Liver (tissue), 10 donors: ENCODE measurements at places on chromosomes 7 and 10. TPM values are rescaled to one million over a fixed set of nuclear protein-coding genes. Genes with fewer than 3 reads are reported as not detected.

DNA sequence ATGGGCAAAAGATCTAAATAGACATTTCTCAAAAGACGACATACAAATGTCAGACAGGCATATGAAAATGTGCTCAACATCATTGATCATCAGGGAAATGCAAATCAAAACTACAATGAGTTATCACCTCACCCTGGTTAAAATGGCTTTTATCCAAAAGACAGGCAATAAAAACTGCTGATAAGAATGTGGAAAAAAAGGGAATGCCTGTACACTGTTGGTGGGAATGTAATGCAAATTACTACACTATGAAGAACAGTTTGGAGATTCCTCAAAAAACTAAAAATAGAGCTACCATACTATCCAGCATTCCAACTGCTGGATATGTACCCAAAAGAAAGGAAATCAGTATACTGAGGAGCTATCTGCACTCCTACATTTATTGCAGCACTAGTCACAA lies 18.0 kb downstream of the GSDME start:
- no peak for DNase-seq
- no peak overlapping the region for H3K27ac ChIP-seq
- H3K4me1 ChIP-seq: no peaks in the 10 kb centered on the region
- H3K4me3 ChIP-seq: no peak overlapping the region
- H3K36me3 ChIP-seq: no peaks in the 10 kb centered on the region
- H3K27me3 ChIP-seq: no peaks in the 10 kb centered on the region

- H3K4me3 ChIP-seq: no peak overlapping the region
- no peaks in the 10 kb centered on the region for H3K36me3 ChIP-seq
- no peak for DNase-seq
- no peaks in the 10 kb centered on the region for H3K4me1 ChIP-seq
These were observed 94.2 kb downstream of the MTPAP start for GRCh38 chr10:30254926-30255325.

DNA sequence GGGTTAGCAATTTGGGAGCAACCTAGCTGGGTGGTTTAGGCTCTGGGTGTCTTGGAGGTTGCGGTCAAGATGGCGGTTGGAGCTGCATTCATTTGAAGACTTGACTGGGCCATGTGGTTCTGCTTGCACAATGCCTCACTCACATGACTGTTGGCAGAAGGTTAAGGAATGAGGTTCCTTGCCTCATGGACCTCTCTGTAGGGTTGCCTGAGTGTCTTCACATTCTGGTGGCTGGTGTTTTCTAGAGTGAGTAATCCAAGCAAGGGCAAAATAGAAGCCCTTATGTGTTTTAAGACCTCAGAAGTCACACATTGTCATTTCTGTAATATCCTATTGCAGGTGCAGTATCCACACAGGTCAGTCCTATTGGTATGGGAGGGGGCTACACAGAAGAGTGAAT lies 52.0 kb downstream of the CDK14 start:
- no peaks in the 10 kb centered on the region for H3K36me3 ChIP-seq
- no peak overlapping the region for H3K4me3 ChIP-seq
- no peaks in the 10 kb centered on the region for H3K4me1 ChIP-seq
- no peak overlapping the region for H3K27ac ChIP-seq
- DNase-seq: no peak

DNA sequence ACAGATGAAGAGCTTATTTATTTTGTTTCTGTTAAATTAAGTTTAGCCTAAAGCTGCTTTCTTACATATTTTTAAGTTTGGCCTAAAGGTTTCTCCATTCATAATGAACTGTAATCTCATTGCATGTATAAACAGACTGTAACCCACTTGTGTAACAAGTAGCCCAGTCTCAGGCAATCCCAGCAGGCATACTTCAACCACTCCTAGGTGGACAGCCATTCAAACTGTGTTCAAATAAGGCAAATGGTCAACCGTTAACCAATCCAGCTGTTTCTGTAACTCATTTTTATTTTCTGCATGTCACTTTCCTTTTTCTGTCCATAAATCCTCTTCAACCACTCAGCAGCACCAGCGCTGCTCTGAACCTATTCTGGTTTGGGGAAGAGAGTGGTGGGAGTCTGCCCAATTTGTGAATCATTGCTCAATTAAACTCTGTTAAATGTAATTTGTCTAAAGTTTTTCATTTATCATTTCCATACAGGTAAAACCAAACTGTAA lies 35.9 kb downstream of the PHYHIPL start:
- no peaks in the 10 kb centered on the region for H3K36me3 ChIP-seq
- no peaks in the 10 kb centered on the region for H3K27me3 ChIP-seq
- H3K4me3 ChIP-seq: no peak overlapping the region
- H3K4me1 ChIP-seq: no peaks in the 10 kb centered on the region

GRCh38 chr10:1538121-1538520 lies 199.2 kb downstream of the ADARB2 start:
- no peaks in the 10 kb centered on the region for H3K27me3 ChIP-seq
- no peak overlapping the region for H3K4me3 ChIP-seq
- H3K27ac ChIP-seq: no peak overlapping the region

DNA sequence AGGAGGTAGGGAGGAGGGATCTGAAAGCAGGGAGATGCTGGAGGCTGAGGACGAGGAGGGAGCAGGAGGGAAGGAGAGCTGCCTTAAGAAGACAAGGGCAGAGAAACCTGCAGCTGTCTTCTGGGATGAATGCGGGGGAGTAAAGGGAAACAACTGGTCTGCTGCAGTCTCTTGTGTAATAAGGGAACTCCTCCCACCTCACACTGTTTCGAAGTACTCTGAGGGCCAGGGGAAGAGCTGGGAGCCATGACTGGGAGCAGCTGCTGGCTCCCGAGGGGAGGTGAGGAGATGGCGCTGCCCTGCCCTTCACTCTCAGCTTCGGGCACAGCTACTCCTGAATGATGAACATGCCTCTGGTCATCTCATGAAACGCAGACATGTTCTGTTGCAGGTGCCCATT lies 65.1 kb downstream of the CLEC2L start:
- no peak for DNase-seq
- H3K4me1 ChIP-seq: no peaks in the 10 kb centered on the region
- no peak overlapping the region for H3K4me3 ChIP-seq
- no peak overlapping the region for H3K27ac ChIP-seq

GRCh38 chr10:75019370-75019769 lies 92.1 kb upstream of the SAMD8 start:
- peaks cover 24% of the 10 kb centered on the region for H3K4me1 ChIP-seq
- H3K4me3 ChIP-seq: no peak overlapping the region
- no peaks in the 10 kb centered on the region for H3K27me3 ChIP-seq

GRCh38 chr10:28367413-28367812 lies 64.5 kb upstream of the MPP7 start:
- DNase-seq: no peak
- H3K36me3 ChIP-seq: no peaks in the 10 kb centered on the region
- H3K27me3 ChIP-seq: no peaks in the 10 kb centered on the region
- H3K4me3 ChIP-seq: no peak overlapping the region

- DNase-seq: no peak
- no peaks in the 10 kb centered on the region for H3K27me3 ChIP-seq
- H3K27ac ChIP-seq: no peak overlapping the region
- peaks cover 37% of the 10 kb centered on the region for H3K4me1 ChIP-seq
- no peaks in the 10 kb centered on the region for H3K36me3 ChIP-seq
These were observed 98.9 kb downstream of the PARD3 start for GRCh38 chr10:34716234-34716633.

DNA sequence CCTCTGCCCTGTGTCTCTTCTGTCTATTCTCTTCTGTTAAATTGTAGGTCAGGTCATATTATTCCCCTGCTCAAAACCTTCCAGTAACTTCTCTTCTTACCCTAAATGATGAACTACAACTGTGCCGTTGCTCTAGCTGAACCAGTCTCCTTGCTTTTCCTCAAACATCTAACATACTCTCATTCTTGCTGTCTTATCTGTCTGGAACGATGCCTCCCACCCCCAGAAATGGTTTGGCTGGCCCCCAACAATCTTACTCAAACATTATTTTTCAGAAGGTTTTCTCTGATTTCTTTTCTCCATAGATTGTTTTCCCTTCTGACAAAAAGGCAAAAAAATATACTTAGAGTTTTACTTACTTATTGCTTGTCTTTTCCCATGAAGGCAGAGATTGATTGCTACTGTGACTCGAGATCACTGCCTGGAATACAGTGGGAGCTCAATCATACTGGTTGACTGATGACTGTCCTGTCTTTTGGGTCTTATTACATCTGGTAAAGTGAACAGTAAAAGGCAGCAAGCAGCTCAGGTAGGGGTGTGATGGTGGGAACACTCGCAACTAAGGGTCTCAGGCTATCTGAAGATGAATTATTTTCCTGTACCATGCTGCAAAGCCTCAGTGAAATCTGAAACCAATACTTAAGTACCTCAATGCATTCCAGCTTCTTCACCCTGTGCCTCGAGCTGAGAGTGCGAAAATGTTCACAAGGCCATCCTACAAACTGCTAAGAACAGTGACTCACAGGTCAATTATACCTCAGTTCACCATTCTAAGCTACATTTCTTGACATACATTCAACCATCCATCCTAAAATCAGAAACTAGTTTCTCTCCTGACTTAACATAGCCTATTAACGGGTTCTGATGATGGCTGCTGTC lies 67.6 kb downstream of the DNMBP start:
- DNase-seq: no peak
- no peaks in the 10 kb centered on the region for H3K36me3 ChIP-seq
- peaks cover 1% of the 10 kb centered on the region for H3K4me1 ChIP-seq
- H3K4me3 ChIP-seq: no peak overlapping the region

GRCh38 chr10:70295926-70296325 lies 12.1 kb upstream of the NPFFR1 start:
- H3K27ac ChIP-seq: no peak overlapping the region
- peaks cover 4% of the 10 kb centered on the region for H3K36me3 ChIP-seq
- H3K27me3 ChIP-seq: no peaks in the 10 kb centered on the region
- no peak overlapping the region for H3K4me3 ChIP-seq
- H3K4me1 ChIP-seq: no peaks in the 10 kb centered on the region
- no peak for DNase-seq

DNA sequence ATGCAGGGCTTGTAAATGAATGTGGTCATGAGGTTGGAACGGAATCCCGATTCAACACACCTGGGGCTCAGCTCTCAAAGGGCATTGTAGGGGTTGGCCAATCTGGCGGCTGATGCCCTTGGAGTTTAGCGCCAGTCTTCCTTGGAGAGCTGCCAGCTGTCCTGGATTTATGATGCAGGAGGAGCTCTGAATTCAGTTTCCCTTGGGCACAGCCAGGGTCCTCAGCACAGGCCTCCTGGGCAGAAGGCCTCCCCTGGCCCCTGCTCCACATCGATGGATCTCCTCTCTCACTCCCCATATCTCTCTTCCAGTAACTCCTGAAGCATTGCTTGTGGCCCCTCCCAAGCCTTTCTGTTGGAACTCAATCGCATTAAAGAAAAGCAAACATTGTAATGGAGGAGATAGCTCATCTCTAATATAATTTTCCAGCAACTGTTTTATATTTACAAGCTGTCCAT lies 985 bp upstream of the CYTH3 start:
- H3K4me3 ChIP-seq: no peak overlapping the region
- no peak overlapping the region for H3K27ac ChIP-seq
- no peaks in the 10 kb centered on the region for H3K36me3 ChIP-seq

DNA sequence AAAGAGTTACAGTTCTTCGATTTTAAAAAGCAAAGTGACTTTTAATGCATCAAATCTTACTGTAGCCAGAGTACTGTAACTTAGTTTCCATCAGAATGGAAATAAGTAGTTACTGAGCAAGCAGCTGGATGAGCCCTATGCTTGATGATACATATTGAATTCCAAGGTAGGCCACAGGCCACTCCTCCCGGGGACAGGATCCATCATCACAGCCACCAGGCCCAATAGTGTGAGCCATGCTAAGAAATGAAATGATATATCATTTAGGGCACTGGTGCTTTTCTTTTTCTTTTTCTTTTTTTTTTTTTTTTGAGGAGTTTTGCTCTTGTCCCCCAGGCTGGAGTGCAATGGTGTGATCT lies 42.9 kb upstream of the TOMM7 start:
- no peak overlapping the region for H3K4me3 ChIP-seq
- H3K36me3 ChIP-seq: no peaks in the 10 kb centered on the region
- H3K27me3 ChIP-seq: no peaks in the 10 kb centered on the region
- peaks cover 9% of the 10 kb centered on the region for H3K4me1 ChIP-seq
- no peak for DNase-seq

DNA sequence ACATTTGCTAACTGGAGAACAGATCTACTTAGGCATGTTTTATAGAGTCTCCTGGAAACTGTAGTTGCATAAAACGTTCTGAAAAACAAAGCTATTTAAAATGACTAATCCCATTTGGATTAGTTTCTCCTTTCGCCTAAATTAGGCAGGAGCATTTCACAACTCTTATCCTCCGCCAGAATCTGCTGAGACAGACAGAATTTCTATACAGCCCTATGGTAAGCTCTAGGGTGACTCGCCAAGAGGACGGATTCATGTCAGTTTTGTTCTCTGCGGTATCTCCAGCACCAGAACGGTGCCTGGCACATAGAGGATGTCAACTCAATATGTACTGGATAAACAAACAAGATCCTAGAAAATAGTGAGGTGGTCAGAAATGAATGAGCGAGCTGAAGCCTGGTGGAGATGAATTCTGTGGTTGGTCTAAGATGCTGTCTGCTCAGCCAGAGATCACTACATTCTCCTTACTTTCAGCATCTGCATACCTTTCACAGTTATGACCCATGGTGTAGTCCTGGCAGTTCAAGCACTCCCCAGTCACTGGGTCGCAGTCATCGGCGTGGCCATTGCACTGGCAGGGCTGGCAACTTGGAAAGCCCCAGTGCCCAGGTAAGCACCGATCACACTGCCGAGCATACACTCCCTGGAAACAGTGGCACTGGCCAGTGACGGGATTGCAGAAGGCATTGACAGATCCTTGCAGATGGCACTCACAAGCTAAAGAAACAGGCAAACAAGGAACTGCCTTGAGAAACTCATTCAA lies 44.0 kb downstream of the LAMB1 start:
- peaks cover 2% of the 10 kb centered on the region for H3K36me3 ChIP-seq
- H3K4me1 ChIP-seq: no peaks in the 10 kb centered on the region
- H3K27ac ChIP-seq: no peak overlapping the region
- no peaks in the 10 kb centered on the region for H3K27me3 ChIP-seq

DNA sequence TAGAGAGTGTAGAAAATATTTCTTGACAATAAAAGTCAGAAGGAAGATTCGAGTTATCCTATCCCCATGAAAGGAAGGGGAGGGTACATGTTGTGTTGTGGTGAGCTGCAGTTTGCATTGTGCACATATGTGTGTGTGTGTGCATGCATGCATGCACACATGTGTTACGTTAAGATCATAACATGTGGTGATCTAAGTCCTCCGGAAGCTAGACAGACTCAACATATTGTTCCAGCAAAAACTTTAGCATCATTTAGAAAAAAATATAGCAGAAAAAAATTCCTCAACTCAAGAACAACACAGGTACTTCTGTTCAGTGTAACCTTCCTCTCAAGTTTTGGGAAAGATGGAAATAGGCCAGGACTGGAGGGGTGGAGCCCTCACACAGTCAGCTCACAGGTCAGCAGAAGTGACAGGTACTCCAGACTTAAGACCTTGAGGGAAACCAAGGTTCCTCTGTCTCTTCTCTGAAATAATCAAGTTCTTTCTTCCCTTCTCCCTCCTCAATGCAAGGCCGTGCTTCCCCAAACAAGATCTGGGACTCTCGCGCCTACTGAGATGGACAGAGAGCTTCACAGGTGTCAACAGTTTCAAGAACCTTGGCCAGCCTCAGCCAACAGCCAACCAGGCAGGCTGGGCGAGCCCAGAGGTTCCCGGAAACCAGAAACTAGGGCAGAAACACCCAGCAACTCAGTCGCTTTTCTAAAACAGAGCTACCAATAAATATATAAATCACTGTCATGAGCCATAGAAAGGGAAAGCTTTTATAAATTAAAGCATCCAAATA lies 205.2 kb downstream of the FAM107B start:
- no peak for DNase-seq
- peaks cover 63% of the 10 kb centered on the region for H3K4me1 ChIP-seq
- no peaks in the 10 kb centered on the region for H3K27me3 ChIP-seq
- H3K4me3 ChIP-seq: no peak overlapping the region
- H3K27ac ChIP-seq: peak overlapping the region; percentile 82

ARHGAP21 gene
- 30.6 TPM for total RNA-seq

CFAP70 gene
- total RNA-seq: 2.3 TPM

OTUD1 gene
- 5.9 TPM for total RNA-seq

ATP6V1F gene
- total RNA-seq: 25.6 TPM

SPDYE8 gene
- total RNA-seq: not detected

STAG3 gene
- 1.1 TPM for total RNA-seq

OAT gene
- total RNA-seq: 67.8 TPM

AGAP3 gene
- 3.9 TPM for total RNA-seq
